Iris pigment epithelial cell (primary cell): ENCODE measurements at places on chromosomes 6 and 20.

GRCh38 chr20:35328095-35328685 lies 36.0 kb upstream of the FAM83C start:
- no peak for DNase-seq

- no peak for DNase-seq
Observed at GRCh38 chr6:144343701-144344428, 58.7 kb downstream of the UTRN start.

DNA sequence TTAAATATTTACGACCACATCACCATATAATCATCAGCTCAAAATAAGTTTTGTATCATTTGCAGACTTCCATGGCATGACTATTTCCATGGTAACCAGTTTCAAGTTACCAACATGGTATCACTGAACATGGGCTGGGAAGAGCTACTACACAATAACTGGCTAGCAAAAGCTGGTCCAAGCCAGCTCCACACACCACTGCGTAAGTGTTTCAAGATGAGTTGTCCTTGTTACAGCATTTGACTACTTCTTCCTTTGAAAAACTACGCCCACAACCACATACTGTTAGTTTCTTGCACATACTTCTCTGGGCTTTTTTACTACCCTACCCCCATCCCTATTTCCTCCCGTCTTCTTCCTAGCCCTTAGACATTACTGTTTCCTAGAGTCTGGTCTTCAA lies 8.5 kb downstream of the CD164 start:
- DNase-seq, result no peak

DNA sequence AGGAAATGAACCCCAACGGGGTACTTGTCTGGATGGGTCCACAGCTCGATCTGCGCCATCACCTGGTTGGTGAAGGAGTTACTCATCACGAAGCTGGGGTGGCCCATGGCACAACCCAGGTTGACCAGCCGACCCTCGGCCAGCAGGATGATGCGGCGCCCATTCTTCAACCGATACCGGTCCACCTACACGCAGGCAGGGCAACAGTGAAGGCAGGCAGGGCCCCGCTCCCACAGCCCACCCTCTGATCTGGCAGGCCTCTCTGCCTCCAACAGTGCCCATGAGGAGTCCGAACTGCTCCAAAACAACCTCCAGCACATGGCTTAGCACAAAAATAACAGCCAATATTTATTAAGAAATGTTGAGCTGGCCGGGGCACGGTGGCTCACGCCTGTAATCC lies 17.7 kb downstream of the AHCY start:
- no peak for DNase-seq
